ENCODE measurements at places on chromosomes 1 and 21.

- DNase-seq = no peak
Measured at GRCh38 chr1:241317676-241318075, 39.3 kb downstream of the RGS7 start.

DNA sequence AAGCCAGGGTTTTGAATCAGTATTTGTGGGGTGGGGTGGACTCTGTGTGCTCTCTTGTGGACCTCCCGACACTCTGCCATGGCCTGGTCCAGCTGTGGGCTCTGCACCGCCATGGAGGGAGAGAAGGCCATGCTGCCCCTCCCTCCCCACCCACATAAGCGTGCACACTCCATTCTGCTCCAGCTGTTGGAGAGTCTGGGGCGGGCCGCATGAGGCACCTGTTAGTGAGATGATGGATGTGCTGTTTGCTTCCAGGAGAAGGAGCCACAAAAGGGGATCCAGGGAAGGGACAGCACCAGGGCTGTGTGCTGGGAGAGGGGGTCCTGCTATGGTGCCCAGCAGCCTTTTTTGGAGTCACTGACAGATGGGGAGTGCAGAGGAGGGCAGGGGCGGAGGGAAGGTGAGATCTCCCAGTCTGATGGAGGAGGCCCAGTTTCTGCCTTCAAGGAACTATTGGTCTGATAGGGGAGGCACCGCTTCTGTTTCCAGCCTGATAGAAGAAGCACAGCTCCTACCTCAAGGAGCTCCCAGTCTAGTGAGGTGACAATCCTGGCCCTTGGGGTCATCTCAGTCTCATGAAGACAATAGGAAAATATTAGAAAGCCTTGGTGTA, 101.5 kb downstream of the ACTL8 start:
- DNase-seq = no peak

DNA sequence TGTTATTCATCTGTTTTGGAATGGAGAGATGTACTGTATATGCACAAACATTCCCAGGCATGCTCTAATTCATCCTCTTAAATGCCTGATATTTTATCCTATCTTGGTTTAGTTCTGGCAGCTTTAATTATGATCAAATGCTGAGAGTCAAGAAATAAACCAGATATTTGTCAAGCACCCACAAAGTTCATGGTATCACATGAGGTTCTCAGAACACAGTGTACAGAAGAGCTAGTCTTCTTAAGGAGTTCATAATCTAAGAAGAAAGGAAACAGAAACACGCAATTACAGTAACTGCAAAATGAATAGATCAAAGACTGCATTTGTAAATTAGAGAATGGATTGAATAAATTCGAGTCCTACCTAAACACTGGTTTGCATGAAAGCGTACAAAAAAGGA, 58.3 kb upstream of the KCNH1 start:
- no peak for DNase-seq

- no peak for DNase-seq
Measured at GRCh38 chr1:9350013-9350908, 57.6 kb downstream of the SPSB1 start.

- DNase-seq = no peak
Measured at GRCh38 chr1:43706598-43707189, 642 bp upstream of the ST3GAL3 start.

GRCh38 chr1:111214074-111214801, 13.3 kb upstream of the CHI3L2 start:
- DNase-seq = no peak

- DNase-seq = no peak
Measured at GRCh38 chr1:15680131-15680530, 4.0 kb upstream of the PLEKHM2 start.

DNA sequence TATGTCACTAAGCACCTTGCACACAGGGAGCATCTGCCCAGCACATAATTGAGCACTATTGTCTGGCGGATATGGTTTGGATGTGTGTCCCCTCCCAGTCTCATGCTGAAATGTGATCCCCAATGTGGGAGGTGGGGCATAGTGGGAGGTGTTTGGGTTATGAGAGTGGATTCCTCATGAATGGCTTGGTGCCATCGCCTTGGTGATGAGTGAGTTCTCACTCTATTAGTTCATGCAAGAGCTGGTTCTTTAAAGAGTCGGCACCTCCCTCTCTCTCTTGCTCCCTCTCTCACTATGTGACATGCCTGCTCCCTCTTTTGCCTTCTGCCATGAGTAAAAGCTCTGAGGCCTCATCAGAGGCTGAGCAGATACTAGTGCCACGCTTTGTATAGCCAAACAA, 9.5 kb downstream of the CTSK start:
- DNase-seq = no peak

DNA sequence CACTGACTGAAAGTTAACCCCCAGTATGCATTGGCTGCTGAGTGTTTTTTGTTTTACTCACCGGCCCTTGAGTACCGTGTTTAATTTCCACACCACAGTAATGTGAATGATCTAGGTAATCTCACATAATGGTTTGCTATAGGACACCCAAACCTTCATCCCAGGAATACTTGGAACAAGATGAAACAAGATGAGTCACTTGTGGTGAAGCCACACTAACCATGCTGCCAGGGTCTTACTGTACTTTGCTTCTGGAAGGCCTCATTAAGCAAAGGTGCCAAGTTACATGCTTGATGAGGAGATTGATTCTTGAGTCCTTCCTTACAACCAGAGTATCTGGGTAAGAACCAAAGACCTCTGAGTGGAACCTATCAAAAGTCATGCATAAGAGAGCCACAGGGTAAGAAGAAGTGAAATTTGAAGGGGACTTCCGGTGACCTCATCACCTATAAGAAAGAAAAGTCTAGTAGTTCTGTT, 163.3 kb downstream of the NRIP1 start:
- no peak for DNase-seq

- no peak for DNase-seq
Measured at GRCh38 chr21:19353256-19353655, 949.7 kb upstream of the TMPRSS15 start.

- DNase-seq = no peak
Measured at GRCh38 chr1:17819129-17819802, 64.1 kb downstream of the ACTL8 start.

DNA sequence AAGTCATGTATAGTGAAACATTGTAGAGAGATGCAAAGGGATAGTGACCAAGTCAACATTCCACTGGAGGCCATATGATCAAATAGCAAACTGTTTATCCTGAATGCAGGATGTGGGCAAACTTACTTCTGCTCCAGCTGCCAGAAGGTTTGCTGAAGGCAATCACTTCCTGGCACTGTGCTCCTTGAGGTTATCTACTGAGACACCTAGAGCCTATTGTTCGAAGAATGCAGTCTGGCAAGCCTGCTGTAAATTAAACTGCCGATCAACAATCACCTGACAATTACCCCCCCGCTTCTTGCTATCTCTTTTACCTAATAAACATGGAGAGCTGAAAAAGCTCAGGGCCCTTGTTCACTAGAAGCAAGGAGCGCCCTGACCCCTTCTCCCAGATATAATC, 139.4 kb upstream of the B3GALT2 start:
- no peak for DNase-seq

GRCh38 chr1:54498383-54499096, 49.5 kb upstream of the ACOT11 start:
- no peak for DNase-seq

DNA sequence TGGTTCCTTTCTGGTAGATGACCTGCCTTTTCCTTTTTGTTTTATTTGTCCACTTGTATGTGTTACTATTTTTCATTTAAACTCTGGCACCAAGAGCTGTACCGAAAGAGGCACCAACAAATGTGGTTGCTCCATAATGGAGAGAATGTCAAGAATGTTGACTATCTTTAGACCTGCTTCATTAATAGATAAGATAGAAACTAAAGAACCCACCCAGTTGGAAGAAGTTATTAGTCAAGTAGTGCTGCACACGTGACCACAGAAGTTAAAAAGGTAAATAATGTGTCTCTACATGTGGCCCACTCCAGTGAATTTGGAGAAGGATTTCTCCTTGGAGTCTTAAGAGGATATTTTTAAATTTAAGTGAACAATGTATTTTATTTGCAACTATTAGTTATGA, 9.3 kb downstream of the ATP1A1 start:
- no peak for DNase-seq

DNA sequence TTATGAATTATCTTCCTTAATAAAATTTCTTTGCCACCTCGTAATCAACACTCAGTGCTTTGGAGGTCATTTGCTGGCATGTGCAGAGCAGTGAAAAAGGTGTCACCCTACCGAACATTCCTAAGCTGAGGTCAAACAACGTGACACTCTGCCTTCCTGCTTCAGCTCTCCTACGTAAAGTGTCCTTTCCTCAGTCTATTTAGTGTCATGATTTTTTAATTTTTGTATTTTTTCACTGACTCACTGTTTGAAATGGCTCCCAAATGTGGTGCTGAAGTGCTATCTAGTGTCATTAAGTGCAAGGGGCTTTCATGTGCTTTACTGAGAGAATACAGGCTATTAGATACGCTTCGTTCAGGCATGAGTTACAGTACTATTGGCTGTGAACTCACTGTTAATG, 37.0 kb upstream of the ITPKB start:
- DNase-seq = no peak

DNA sequence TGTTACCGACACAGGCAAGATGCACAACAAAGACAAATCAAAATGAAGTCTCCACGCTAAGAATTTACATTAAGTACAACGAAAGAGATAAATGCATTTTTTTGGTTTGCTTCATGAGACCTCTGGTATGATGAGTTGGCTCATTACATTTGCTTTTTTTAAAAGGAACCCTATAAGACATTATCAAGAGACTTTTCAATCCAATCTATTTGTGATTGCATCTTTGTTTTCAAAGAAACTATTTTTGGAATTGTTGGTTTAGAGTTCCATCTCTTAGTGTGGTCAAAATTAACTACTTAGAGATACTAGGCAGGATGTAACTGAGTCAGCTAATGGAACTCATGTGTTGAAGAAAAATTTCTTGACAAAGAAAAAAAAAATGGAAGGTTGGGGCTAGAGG, 200.1 kb downstream of the ZC3H11B start:
- no peak for DNase-seq

DNA sequence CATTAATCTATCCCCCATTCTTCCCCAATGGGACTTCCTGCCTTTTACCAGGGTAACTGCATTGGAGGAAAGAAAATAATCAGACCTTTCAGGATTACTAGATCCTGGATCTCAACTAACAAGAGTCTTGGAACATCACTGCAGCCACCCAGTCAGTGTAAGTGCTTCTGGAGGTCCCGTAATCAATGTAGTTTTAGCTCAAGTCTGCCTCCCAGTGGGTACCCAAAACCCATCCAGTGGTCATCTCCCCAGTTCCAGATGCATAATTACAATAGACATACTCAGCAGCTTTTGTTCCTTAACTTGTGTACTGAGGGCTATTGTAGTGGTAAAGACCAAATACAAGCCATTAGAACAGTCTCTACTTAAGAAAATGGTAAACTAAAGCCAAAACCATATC, 319.1 kb downstream of the GPATCH2 start:
- no peak for DNase-seq

GRCh38 chr1:60699325-60699724, 383.0 kb upstream of the NFIA start:
- DNase-seq = no peak

DNA sequence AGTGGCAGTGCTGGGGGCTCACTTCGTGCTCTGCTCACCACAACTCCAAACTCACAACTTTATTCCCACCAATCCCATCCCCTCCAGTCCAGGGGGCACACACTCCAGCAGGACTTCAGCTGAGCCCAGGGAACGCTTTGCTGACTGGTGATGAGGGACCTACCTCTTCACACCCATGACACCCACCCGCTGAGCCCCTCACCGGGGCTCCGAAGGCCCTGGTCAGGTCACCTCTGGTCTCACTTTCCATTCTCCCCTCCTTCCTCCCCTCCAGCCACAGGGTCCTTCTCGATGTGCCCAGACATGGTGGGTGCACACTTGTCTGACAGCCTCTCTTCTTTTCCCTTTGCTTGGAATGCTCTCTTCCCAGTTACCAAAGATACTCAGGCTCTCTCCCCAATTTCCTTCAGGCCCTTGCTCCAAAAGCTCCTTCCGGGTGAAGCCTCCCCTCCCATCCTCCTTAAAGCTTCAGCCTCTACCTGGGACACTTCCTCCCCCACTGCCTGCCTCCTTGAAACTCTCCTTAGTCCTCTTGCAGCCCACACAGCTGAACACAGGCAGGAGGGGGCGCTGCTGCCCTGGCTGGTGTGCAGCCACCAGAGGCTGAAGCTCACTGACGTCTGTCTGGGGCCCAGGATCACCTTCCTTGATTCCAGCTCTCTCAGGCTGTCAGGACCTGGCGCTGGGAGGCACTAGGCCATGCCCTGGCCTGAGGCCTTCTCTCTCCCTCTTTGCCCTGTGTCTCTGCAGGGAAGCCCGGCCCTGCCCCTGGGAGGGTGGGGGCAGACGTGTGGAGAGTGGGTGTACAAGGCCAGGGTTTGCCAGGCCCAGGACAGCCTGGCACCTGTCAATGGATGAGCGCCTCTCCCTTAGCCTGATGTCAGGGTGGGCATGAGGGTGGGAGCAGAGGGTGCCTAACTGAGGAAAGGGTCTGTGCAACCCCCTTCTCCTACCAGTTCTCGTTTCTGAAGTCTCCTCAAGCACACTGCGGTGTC, 1.6 kb downstream of the KCNE1 start:
- peak; percentile 30 for DNase-seq

DNA sequence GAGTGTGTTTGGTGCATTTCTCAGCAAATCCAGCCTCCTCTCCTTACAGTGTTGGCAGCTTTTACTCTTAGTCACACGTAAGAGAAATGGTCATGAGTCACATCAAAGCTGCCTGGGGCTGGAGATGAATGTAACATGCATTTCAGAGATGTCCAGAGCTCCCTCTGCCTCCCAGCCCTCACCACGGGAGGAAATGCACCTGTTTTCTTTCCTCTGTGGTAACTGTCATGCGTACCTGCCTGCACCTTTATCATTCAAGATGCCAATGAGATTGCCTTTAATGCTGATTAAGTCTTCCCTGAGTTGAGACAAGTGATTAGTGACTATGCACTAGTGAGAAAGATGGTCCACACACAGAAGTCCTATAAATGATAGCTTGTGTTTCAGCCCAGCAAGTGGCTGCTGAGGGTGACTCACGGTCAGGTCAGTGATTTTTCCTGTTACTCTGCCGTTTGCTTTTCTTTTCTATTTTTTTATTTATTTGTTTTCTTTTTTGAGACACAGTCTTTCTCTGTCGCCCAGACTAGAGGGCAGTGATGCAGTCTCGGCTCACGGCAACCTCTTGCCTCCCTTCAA, 277.3 kb upstream of the FMN2 start:
- DNase-seq = no peak

DNA sequence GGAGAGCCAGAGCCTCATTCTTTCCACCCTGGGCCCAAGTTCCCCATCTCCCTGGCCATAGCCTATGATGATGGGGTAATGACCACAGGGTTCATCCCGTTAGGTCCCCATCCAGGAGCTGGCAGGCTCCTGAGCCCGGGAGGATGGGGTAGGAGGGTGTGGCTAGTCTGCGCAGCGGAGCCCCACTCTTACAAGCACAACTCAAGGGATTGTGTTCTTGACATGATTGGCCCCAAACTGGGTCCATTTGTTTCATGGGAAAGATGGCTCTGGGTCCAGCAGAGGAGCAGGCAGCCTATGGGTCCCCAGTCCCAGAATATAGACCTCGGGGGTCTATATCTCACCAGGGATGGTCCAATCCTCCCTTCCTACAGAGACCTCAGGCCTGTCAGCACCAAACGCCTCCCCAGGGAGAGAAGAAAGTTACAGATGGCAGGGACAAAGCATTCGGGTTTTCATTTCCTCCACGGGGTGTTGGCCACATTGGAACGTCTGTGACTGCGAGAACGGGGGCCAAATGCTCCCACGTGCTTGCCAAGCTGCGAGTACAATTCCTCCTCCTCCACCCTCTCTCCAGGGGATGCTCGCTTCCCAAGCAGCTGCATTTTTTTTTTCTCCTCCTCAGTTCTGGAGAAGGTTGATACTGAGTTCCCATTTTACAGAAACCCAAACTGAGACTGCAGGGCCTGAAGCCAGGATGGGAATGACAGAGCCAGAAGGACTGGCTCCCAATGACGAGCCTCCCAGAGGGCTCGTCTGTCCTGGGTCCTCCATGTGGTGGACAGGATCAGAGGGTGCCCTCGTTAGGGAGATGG, 71.0 kb downstream of the DHRS3 start:
- DNase-seq = no peak

Measured in stimulated activated CD8-positive, alpha-beta memory T cell treated with anti-CD3 and anti-CD28 coated beads, Interleukin-7, amount 100 ng/mL, for 24 hours (primary cell).